Mesothelial cell of epicardium (in vitro differentiated cells): ENCODE measurements at places on chromosomes 7 and 10.

DNA sequence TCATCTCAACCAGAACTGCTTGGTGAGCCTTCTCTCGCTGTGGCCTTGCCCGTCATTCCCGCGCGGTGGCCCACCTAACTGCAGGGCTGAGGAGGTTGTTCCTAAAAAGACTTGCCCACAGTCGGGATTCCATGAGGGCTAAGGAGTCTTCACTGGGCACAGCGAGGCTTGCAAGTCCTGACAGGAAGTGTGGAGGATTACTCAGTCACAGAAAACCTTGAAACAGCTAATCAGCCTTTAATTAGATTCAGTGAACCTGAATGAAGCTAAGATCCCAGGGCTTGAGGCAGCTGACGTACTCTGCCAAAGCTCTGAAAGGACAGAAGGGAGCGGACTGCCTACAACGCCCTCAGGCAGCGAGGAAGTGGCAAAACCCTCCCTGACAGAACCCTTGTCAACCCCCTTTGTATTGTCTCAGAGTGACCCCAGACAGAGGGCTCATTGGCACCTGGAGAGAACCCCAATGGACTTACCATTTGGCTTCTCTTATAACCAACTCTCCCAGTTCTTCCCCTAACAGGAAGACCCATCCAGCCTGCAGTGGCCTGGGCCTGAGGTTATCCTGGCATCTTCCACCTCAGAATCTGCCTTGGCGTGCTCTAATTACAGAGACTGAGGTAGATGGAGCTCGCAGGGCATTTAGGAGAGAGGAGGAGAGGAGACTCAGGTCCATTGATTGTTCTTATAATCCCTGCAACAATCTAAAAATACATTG lies 2.5 kb upstream of the LAMB4 start:
- no peak for DNase-seq
- no peaks in the 10 kb centered on the region for H3K27me3 ChIP-seq
- peaks cover 39% of the 10 kb centered on the region for H3K4me1 ChIP-seq
- no peak overlapping the region for H3K4me3 ChIP-seq
- peak overlapping the region; percentile 62 for H3K27ac ChIP-seq

GRCh38 chr10:52056291-52056690 lies 257.8 kb upstream of the DKK1 start:
- DNase-seq, result no peak
- H3K36me3 ChIP-seq, result no peaks in the 10 kb centered on the region
- H3K4me3 ChIP-seq, result no peak overlapping the region
- H3K4me1 ChIP-seq, result no peaks in the 10 kb centered on the region

DNA sequence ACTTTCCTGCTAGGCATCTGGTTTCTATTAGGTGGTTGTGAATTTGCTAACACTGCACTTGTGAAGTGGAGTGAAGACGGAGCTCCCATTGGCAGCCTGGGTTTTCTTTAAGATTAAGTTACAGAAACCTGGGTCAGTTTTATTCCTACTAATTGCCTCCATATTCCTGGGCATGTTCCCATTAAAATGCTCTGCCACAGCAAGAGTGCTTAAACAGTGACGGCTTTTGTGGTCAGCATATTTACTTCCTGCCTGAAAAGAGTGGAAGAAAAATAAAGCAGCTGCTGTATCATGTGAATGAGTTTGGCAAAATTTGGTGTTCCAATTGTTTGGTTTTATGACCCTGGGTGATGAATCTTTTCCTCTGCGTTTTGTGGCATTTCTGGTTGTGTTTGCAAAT lies 96.9 kb upstream of the PLXDC2 start:
- H3K36me3 ChIP-seq, result no peaks in the 10 kb centered on the region
- H3K4me1 ChIP-seq, result peaks cover 6% of the 10 kb centered on the region
- H3K27ac ChIP-seq, result no peak overlapping the region
- H3K4me3 ChIP-seq, result no peak overlapping the region
- no peak for DNase-seq

GRCh38 chr10:91150631-91151030 lies 69.8 kb upstream of the PCGF5 start:
- no peak overlapping the region for H3K4me3 ChIP-seq
- H3K4me1 ChIP-seq, result no peaks in the 10 kb centered on the region
- H3K27me3 ChIP-seq, result peaks cover 22% of the 10 kb centered on the region
- DNase-seq, result no peak
- no peaks in the 10 kb centered on the region for H3K36me3 ChIP-seq
- H3K27ac ChIP-seq, result no peak overlapping the region

DNA sequence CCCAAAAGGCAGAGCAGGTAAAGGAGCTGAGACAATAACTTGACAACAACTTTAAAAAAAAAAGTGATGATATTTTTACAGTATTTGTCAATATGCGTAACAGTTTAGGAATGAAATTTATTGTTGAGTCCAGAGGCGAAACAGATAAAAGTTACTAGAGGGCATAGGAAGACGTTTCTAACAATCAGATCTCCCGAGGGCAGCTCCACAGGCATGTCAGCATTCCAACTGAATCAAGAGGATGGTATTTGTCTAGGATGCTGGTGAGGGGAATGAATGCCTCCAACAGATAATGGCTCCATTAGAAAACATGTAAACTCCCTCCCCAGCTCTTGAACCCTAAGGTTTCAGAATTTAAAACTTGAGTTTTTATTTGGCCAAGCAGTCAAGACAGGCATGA lies 733.9 kb upstream of the SORCS1 start:
- no peak overlapping the region for H3K4me3 ChIP-seq
- no peak overlapping the region for H3K27ac ChIP-seq
- no peak for DNase-seq
- H3K4me1 ChIP-seq, result no peaks in the 10 kb centered on the region
- H3K27me3 ChIP-seq, result peaks cover 6% of the 10 kb centered on the region

DNA sequence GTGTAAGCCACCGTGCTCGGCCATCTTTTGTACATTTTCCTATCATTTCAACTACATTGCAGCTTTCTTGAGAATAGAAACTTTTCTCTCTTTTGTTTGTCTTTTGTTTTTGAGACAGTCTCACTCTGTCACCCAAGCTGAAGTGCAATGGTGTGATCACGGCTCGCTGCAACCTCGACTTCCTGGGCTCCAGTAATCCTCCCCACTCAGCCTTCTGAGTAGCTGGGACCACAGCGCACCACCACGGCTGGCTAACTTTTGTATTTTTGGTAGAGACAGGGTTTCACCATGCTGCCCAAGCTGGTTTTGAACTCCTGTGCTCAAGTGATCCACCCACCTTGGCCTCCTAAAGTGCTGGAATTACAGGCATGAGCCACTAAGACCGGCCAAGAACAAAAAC lies 31.3 kb upstream of the DAGLB start:
- no peak for DNase-seq
- peaks cover 20% of the 10 kb centered on the region for H3K4me1 ChIP-seq
- no peak overlapping the region for H3K27ac ChIP-seq
- H3K36me3 ChIP-seq, result peaks cover 11% of the 10 kb centered on the region

DNA sequence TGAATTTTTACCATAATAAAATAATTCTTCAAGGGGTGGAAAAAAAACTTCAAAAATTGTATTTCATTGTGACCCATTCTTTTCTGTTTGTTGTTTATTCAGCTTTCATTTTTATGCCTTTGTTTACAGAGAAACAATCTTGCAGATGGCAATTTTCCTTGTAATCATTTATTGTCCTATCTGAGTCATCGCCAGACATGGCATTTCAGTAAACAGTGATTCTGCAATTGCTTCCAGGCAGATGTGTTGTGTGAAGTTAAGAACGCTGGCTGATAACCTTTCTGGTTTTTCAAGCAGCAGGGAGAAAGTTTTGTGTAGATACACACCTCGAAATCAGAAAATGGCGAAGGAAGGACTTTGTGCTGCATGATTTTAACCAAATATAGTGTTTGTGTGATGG lies 80.7 kb upstream of the RPA3 start:
- H3K27me3 ChIP-seq, result no peaks in the 10 kb centered on the region
- H3K27ac ChIP-seq, result no peak overlapping the region
- no peak overlapping the region for H3K4me3 ChIP-seq
- peaks cover 25% of the 10 kb centered on the region for H3K4me1 ChIP-seq

DNA sequence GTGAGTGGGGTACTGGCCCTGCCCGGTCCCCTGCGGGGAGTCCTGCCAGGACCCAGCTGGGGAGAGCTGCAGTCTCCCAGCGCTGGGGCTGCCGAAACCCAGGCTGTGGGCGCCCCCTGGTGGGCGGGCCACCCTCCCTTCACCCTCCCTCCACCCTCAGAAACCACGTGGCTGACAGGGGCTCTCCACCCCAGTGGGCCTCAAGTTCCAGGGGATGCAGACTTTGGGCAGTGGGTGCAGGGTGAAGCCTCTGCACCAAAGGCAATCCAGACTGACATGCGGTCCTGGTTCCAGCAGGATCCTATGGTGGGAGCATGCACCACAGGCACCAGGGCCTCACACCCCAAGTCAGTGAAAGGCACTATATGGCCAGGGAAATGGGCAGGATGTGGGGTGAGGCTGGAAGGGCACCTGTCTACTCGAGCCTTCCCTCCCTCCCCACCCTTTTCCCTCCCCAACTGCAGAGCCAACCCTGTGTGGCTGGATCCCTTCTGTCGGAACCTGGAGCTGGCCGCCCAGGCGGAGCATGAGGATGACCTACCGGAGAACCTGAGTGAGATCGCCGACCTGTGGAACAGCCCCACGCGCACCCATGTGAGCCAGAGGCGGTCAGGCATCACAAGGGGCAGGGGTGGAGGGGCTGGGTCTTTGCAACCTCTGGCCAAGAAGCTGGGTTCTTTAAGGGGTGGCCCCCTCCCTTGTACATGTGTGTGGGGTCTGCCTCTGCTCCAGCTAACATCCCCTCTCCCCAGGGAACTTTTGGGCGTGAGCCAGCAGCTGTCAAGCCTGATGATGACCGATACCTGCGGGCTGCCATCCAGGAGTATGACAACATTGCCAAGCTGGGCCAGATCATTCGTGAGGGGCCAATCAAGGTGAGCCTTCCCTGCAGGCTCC lies 38.8 kb downstream of the PSAP start:
- peaks cover 5% of the 10 kb centered on the region for H3K27me3 ChIP-seq
- no peak overlapping the region for H3K27ac ChIP-seq
- DNase-seq, result peak; percentile 74
- peaks cover 10% of the 10 kb centered on the region for H3K4me1 ChIP-seq
- peaks cover 15% of the 10 kb centered on the region for H3K36me3 ChIP-seq

- no peaks in the 10 kb centered on the region for H3K36me3 ChIP-seq
- H3K27ac ChIP-seq, result no peak overlapping the region
- no peaks in the 10 kb centered on the region for H3K4me1 ChIP-seq
Observed at GRCh38 chr10:132098539-132099388, 33.0 kb downstream of the JAKMIP3 start.

- H3K36me3 ChIP-seq, result no peaks in the 10 kb centered on the region
- no peak for DNase-seq
Observed at GRCh38 chr10:35505241-35505873, 99.8 kb upstream of the GJD4 start.

DNA sequence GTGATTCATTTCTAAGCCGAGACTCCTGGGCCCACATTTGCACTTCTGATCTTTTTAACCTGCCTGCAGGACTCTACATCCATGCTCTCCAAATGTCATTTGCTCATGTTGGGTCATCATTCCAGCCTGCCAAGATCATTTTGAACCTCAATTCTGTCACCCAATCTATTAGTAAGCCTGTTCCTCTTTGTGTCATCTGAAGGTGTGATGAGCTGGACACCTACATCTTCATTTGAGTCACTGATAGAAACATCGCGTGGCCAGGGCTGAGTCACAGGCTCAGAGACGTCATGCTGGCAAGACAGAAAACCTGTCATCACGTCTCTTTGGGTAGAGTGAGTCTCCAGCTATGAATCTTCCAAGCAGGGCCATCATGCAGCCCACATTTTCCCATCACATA lies 65.3 kb upstream of the SLF2 start:
- DNase-seq, result no peak
- H3K27ac ChIP-seq, result no peak overlapping the region
- H3K27me3 ChIP-seq, result peaks cover 86% of the 10 kb centered on the region

GRCh38 chr10:104329735-104330134 lies 8.5 kb downstream of the ITPRIP start:
- H3K4me1 ChIP-seq, result peaks cover 74% of the 10 kb centered on the region
- no peak for DNase-seq
- peaks cover 3% of the 10 kb centered on the region for H3K36me3 ChIP-seq
- no peak overlapping the region for H3K4me3 ChIP-seq
- no peaks in the 10 kb centered on the region for H3K27me3 ChIP-seq

DNA sequence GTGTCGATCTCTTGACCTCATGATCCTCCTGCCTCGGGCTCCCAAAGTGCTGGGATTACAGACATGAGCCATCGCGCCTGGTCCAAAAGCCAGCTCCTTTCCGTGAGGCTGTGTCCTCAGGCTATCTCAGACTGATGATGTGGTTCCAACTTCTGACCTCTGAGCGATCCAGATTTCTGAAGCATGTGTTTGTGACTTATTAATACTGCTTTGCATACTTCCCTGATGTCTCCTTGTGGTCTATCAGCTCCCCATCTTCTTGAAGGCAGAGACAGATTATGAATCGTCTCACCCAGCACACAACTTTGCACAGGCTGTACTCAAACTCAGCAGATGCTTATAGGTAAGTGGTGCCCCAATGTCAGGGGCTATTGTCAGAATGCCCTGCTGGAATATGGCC lies 2.0 kb upstream of the PLPP4 start:
- H3K27ac ChIP-seq, result no peak overlapping the region
- peaks cover 79% of the 10 kb centered on the region for H3K27me3 ChIP-seq
- no peak for DNase-seq
- peaks cover 18% of the 10 kb centered on the region for H3K4me1 ChIP-seq

DNA sequence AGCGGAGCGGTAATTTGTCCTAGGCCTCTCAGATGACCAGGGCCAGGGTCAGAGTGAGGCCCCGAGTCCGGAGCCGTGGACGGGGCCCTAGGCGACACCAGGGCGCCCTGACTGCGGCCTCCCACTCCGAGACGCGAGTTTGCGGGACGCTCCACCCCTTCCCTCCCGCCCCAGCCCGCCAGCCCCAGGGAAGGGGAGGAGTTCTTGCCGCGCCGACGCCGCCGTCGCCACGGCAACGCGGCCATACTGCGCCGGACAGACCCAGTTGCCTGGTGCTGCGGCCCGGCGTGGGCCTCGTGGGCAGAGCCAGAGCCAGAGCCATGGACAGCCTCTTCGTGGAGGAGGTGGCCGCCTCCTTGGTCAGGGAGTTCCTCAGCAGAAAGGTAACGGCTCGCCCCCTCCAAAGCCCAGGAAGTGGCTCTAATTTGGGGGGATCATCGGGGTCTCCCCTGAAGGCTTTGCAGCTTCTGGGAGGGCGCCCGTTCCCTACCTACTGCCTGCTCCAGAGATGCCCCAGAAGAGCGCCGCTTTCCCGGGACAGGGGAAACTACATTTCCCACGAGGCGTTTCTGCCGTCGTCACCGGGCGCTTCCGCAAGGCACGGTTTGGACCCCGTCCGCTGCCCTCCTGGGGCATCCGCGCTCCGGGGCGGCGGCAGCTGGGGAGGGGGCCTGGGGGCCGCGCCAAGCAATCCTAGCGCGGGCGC lies at the start of gene MINDY4:
Gene MINDY4 (plus strand): TSS at position 244 of the 706 bp plus-strand sequence. CDS start 77 bp downstream, at position 321.
- peak within 1 kb of the TSS; percentile 73 for H3K4me3 ChIP-seq
- no peaks in the 10 kb centered on the region for H3K36me3 ChIP-seq
- peak; percentile 64 for DNase-seq
- H3K27me3 ChIP-seq, result no peaks in the 10 kb centered on the region
